ENCODE measurements at places on chromosomes 12 and 14.

DNA sequence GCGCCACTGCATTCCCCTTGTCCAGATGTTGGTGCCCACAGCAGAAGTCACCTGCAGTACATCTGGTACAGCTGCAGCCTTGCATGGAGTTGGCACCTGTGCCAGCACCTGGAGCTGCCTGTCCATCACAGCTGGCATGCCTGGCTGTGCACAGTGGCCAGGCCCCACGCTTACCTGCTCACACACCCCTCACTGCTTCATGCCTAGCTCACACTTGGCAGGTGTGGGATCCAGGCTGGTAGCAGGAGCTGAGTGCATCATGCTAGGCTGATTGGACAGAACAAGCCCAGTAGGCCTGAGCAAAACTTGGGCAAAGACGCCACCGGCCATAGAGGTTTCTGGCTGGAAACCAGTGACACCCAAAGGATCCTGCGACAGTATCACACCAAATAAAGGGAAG is 402.8 kb downstream of the FOXG1 start:
- DNase-seq, result no peak

DNA sequence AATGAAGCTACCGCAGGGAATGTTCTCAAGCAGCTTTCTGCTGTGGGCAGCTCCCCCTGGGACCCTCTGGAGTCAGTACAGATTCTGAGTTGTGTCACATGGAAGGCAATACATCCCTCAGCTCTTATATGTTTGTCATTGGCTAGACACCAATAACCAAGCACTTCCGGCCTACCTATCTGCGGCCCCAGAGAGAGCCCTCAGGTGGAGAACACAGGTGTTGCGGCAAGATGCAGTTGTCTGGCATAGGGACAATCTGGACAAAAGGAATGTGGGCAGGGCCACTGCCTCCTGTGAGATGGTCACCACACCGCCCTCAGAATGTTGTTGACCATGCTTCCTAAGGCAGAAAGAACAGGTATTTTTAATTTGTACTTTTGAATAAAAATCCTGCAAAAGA is 118.7 kb downstream of the BRMS1L start:
- no peak for DNase-seq

- no peak for DNase-seq
These were observed 6.9 kb downstream of the MIS18BP1 start for GRCh38 chr14:45246151-45246550.

GRCh38 chr12:5073853-5074252 is 30.2 kb downstream of the KCNA5 start:
- DNase-seq, result no peak

GRCh38 chr14:24613241-24613640 is 3.8 kb upstream of the GZMH start:
- no peak for DNase-seq

GRCh38 chr12:95187865-95188415 is 29.3 kb downstream of the FGD6 start:
- DNase-seq, result no peak

DNA sequence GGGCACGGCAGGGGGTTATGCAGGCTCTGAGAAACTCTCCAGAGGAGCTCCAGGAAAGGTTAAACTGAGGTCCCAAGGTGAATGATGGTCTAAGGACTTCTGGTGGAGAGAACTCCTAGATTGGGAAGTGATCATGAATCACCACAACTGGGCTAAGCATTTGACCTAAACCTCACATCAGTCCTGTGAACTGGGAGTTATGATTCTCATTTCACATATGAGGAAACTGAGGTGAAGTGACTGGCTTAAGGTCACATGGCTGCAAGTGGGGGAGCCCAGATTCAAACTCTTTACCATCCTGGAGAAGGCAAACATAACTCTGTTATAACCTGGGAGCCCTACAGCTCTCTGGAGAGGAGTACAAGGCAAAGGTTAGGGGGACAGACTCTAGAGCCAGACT is 4.2 kb downstream of the RARG start:
- no peak for DNase-seq

GRCh38 chr12:111582133-111582747 is 16.9 kb downstream of the ATXN2 start:
- DNase-seq, result no peak

- DNase-seq, result no peak
These were observed 99.4 kb upstream of the DIO3 start for GRCh38 chr14:101461891-101462290.

- no peak for DNase-seq
These were observed 35.1 kb upstream of the PPP4R3A start for GRCh38 chr14:91545204-91545603.

GRCh38 chr14:49581209-49582112 is 4.7 kb downstream of the RPS29 start:
- DNase-seq, result no peak

DNA sequence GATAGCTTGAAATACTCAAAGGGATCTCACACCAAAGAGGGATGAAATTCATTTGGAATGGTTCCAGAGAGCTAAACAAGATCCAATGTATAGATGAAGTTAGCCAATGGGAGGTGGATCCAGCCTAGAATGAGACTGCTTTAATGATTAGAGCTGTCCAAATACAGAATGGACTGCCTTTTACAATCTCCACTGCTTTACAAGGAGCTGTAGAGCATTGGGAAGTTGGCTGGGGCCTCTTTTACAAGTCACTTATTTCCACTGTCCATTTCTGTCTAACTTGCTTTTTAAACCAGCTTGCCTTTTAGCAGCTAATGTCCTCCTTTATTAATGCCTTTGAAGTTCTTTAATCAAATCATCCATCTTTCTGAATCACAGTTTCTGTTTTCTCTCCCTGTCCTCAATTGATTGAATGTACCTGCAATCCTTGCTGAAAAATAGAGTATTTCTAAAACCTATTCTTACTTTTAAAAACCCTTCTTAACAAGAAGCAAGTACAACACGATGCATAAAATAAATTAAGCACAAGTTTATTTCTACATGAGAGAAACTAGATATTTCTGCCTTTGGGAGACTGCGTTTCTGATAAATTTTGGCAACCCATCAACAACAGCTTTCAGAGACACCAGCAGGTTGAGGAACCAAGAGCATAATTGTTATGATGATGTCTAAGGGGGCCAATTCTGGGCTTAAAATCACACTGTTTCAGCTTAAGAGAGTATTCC is 3.4 kb upstream of the ATP2A2 start:
- DNase-seq, result no peak

DNA sequence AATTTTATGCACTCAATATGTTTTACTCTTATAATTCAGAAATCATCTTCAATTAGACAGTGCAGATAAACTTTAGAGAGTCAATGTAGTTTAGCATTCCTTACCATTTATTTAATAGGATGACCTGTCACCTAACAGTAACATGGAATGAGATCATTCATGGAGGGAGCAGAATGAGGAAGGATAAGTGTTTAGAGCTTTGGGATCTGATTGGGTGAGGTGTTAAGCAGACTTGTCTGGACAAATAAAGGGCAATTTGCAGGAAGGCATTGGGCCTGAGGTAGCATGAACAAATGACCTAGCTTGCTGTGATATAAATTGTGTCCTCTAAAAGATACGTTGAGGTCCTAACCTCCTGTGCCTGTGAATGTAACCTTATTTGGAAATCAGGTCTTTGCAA is 187.4 kb downstream of the C12orf42 start:
- no peak for DNase-seq

- DNase-seq, result no peak
These were observed 1929.9 kb upstream of the SEL1L start for GRCh38 chr14:83463500-83464098.

DNA sequence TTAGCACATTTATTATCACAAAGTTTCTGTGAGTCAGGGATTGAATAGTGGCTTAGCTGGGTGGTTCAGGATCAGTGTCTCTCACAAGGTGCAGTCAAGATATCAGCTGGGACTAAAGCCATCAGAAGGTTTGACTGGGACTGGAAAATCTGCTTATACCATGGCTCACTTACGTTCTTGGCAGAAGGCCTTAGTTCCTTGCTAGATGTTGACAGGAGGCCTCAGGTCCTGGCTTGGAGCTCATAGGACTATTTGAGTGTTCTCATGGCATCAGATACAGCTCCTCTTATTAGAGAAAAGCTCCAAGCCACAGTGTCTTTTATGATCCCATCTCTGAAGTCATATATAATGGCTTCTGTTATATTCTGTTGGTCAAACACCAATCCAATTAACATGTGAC is 127.3 kb downstream of the SLC6A15 start:
- no peak for DNase-seq

GRCh38 chr14:22407033-22407432 is 182.0 kb downstream of the DAD1 start:
- DNase-seq, result no peak

DNA sequence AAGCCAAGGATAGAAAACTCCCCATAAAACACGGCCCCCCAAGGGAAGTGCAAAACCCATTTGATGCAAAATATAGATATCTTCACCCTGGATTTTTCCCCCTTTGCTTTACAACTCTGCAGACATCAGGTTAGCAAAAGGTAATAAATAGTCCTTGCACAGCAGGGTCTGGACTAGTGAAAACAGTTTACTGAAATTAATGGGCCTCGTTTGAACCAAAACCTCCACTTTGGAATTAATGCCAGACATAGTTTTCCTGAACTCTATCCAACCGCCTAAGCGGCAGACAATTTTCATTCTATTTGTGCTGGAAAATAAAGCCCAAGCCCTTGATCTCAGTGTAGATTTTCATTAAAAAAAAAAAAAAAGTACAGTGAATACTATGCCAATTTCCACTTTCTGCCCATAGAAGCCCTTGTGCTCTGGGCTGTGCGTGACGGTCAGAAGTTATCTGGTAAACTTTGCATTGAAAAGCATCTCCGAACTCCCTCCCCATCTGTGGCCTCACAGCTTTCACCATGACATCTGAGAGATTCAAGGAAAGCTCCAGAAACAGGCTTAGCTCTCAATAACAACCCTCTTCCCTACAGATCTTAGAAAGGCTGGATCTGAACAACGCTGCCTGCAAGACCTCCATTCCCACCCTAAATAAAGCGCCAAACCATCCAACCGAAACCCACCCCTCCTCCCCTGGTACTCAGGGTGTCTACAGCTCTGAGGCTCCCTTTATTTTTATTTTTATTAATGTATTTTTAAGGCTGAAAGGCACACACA is 11.0 kb upstream of the IRF2BPL start:
- no peak for DNase-seq

- DNase-seq, result no peak
These were observed 878 bp upstream of the R3HDM2 start for GRCh38 chr12:57431654-57432188.

DNA sequence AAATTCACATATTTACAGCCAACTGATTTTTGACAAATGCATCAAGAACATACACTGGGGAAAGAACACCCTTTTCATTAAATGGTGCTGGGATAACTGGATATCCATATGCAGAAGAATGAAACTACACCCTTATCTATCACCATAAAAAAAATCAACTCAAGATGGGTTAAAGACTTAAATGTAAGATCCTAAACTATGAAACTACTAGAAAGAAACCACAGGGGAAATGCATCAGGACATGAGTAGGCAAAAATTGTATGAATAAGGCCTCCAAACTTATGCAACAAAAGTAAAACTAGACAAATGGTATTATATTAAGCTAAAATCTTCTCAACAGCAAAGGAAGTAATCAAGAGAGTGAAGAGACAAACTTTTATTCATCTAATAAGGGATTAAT is 242.6 kb downstream of the CPNE8 start:
- DNase-seq, result no peak

- DNase-seq, result no peak
These were observed 33.2 kb downstream of the TMEM30B start for GRCh38 chr14:61247935-61248334.

DNA sequence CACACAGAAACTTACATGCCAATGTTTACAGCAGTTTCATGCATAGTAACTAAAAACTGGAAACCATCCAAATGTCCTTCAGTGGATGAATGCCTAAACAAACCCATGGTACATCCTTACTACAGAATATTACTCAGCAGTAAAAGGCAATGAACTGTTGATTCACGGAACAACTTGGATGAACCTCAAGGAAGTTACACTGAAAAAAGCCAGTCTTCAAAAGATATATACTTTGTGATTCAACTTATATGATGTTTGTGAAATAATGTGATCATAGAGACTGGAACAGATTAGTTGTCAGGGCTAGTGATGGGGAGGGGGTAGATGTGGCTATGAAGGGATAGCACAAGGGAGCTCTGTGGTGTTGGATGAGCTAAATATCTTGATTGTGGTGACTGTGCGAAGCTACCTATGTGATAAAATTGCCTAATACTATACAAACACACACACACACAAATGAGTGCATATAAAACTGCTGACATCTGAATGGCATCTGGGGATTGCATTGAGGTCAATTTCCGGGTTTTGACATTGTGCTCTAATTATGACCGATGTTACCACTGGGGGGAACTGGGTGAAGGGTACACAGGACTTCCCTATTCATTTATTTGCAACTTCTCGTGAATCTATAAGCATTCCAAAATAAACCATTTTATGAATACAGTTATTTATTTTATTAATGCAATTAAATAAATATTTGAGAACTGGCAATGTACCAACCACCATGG is 94.3 kb downstream of the RIN3 start:
- DNase-seq, result no peak

- no peak for DNase-seq
These were observed 537.3 kb downstream of the TMTC2 start for GRCh38 chr12:83224012-83224411.

GRCh38 chr14:88305528-88306322 is 17.3 kb downstream of the KCNK10 start:
- DNase-seq, result no peak

DNA sequence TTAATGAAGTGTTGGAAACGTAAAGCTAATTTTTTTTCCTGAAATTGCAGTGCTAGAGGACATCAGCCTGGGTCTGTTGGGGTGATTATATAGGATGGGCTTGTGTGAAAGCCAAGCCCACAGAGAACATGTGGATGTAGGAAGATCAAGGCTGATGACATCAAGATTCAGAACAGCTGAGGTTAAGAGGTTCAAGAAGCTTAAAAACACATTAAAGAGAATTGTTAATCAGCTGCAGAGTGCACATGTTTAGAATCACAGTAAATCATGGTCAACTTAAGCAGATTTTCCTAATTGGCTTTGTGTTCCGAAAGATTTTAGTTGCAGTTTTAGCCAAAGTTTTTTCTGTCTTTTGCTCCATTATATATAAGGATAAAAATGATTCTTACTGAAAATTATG is 87.9 kb upstream of the PRICKLE1 start:
- DNase-seq, result no peak

GRCh38 chr14:35406506-35407305 is 2.2 kb upstream of the NFKBIA start:
- no peak for DNase-seq

- no peak for DNase-seq
These were observed 424.7 kb upstream of the TMPO start for GRCh38 chr12:98090731-98091130.

DNA sequence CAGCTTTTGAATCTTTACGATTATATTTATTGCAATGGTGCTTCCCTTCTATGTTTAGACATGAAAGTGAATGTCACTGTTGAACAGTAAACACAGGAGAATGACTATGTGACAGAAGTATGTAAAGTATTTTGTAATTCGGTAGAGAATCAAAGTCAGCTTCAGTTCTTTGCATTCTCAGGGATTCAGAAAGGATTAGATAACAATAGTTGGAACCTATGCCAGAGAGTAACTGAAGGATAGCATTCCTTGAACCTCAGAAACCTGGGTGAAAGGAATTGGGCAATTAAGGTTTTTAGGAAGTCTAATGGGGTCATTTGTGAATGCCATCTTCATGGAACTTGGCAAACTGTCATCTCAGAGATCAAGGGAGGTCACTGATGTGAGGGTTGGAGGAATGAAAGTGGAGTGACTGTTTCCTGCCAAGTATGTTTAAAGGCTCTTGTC is 305.3 kb upstream of the DDHD1 start:
- DNase-seq, result no peak

- DNase-seq, result no peak
These were observed 63.6 kb upstream of the MON2 start for GRCh38 chr12:62403031-62403430.
